ENCODE measurements at places on chromosomes 11 and 22.

- no peak for DNase-seq
These were observed 11.9 kb upstream of the WT1 start for GRCh38 chr11:32447252-32447651.

- DNase-seq: no peak
These were observed 10.9 kb downstream of the PRRG4 start for GRCh38 chr11:32840587-32840986.

- no peak for DNase-seq
These were observed 1156.9 kb downstream of the BRD1 start for GRCh38 chr22:48670731-48671130.

DNA sequence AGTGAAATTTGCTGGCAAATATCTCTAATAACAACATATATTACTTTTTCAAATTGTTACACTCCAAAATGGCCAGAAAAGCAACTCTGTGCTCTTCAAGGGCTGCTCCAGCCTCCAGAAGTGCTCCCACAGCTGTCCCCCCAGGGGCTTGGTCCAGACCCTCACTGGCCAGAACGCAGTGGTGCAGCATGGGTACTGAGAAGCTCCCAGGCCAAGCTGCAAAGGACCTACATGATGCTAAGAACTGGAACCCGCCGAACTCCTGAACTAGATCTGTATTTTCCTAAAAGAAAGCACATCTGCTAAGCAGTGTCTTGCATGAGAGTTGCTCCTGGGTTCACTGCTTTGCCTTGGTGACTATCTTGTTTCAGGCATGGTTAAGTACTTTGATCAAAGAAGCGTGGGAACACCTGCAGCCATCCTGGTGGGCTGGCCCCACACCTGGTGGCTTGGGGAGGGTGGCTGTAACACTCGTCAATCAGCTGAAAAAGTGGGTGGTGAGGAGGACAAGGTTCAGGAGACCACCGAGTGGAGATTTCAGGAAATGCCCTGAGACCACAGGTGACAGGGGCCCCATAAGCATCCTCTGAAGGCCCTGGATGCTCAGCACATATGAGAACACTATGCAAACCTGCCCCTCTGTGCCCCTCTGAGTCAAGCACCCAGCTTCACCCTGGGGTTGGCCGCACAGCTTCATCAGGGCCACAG is 72.7 kb upstream of the PITPNB start:
- DNase-seq: peak; percentile 46

DNA sequence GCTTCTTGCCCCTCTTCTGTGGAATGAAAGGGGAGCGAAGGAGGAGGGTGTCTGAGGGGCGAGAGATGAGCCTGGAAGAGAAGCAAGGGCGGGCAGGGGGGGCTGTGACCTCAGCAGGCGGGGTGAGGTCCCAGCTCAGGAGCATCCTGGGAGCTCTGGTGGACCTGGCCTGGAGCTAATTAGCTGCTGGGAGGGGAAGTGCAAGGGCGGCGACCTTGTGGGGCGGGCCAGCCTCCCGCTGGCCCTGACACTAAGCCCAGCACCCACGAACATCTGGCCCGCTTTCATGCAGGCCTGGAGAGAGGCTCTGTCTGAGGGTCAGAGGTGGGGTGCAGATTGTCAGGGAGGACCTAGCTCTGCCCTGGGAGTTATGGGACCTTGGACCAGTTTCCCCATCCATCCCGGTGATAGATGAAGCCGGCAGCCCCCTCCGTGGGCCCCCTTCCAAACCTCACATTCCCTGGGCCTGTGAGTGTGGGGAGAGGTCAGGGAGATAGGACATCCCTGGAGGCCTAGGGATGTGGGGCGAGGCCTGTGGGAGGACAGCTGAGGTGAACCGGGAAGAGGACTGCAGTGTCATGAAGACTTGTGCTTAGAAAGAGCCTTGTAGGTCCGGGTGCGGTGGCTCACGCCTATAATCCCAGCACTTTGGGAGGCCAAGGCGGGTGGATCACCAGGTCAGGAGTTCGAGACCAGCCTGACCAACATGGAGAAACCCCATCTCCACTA is 28.5 kb upstream of the CD82 start:
- DNase-seq: no peak

GRCh38 chr11:134398644-134399292 is 13.3 kb downstream of the B3GAT1 start:
- no peak for DNase-seq

- peak; percentile 84 for DNase-seq
These were observed 1.8 kb upstream of the MARK2 start for GRCh38 chr11:63837027-63837688.

GRCh38 chr11:17544181-17544622 is at the start of gene USH1C:
TSS of gene USH1C (minus strand) at chr11:17544416. CDS start at chr11:17544307, 109 bp downstream.
- peak; percentile 79 for DNase-seq

DNA sequence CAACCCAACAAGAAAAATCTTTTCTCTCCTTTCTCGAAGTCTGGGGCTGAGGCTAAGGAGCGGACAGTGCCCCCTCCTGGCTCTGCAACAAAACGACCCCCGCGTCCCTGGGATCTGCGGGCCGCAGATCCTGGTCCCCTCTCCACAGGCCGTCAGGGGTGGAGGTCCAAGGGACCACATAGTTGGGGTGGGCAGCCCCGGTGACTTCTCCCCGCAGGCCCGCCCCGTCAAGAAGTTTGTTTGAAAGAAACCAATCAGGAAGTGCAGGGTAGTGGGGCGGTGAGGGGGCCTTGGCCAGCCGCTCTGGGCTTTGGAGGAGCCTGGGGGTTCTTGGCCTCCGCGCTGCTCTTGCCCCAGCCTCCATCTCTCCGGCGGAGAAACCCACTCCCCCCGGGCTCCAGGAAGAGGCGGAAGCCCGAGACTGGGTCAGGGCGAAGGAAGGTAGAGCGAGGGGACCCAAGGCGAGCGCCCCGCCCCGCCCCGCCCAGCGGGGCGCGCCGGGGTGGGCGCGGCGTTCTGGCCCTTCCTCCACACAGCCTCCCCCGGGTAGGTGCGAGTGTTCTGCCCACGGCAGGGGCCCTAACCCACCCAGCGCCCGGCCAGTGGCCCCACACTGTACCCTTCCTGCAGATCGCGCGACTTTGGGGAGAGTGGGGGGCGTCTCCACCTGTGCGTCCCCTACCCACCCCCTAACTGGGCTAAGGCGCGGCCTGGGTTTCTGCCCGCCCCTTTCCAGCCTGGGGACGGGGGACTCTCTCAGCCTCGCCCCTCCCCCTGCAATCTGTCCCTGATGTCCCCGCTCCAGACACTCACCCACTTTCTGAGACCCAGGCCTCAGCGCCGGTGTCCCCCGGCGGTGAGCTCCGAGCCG is 1.3 kb downstream of the TP53I11 start:
- no peak for DNase-seq

DNA sequence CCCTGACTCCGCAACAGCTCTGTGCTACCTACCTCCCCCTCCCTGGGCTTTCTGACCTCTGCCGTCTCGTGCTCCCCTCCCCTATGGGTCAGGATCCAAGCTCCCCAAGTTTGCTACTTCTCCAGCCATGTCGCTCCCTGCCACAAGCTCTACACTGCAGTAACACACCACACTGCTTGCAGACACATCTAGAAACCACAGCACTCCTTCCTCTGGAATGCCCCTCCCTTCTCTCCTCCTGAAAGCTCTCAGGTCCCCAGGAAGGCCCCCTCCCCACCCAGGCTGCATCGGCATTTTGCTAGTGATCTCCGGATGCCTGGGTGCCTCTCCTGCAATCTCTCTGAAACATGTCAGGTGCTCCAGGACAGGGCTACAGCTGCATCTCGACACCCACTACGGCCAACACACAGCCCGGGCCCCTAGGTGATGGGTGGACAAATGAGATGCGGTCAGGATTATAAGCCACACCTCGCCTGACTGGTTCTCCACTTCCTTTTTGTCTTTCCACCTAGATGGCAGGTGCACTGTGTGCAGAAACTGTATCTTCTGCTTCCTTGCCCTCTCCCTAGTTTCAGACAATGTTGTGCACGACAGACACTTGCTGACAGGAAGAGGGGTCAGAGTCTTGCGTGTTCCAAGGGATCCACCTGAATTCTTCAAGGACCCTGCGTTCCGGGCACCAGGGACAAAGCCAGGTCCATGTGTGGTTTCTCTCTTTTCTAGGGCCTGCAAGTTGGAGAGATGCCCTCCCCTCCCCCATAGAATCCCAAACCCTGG is 22.9 kb downstream of the RPUSD4 start:
- no peak for DNase-seq

GRCh38 chr22:44080936-44081861 is 57.1 kb downstream of the PARVB start:
- peak; percentile 89 for DNase-seq

GRCh38 chr11:9604134-9604533 is 30.7 kb downstream of the WEE1 start:
- DNase-seq: no peak

DNA sequence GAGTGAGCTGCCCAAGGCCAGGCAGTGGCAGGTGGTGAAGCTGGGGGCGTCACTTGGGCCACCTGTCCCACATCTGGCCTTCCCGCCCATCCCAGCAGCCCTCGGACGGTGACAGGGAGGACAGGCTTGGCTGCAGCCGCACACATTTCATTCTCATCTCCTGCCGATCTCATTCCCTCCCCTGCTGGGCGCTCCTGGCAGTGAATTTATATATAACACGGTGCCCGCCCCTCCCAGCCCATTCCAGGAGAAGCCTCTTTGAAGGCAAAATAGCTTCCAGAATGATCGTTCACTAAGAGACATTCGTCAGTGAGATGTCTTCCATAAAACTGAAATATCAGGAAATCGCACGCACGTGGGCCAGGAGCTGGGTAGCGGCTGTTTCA is 861.3 kb downstream of the TBC1D22A start:
- DNase-seq: no peak

DNA sequence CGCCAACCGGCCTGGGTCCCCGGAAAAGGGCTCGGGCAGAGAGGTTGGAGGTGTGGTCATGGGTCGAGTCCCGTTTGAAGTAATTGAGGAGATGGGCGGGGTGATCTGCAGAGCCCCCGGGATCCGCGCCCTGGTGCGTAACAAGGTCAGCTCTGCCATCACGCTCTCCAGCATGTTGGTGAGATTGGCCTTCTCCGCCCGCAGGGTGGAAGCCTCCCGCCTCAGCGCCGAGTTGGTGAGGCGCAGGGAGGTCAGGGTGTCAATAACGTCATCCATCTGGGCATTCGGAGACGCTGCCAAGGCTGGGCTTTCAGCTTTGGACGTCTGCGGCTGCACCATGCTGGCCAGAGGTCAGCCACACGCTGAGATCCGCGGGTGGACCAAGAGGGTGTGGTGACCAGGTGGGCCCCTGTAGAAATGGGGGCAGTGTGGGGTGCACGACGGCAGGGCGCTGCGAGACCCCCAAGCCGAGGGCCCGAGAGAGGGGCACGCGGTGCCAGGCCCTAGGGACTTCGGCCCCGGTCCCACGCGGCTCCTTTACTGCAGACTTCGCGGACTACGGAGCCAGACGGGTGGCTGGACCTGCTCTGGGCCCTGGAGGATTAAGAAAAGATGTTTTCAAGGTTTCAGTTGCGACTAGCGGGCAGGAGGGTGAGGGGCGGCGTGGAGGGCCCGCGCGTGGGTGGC is 672 bp downstream of the RTL6 start:
- peak; percentile 56 for DNase-seq

DNA sequence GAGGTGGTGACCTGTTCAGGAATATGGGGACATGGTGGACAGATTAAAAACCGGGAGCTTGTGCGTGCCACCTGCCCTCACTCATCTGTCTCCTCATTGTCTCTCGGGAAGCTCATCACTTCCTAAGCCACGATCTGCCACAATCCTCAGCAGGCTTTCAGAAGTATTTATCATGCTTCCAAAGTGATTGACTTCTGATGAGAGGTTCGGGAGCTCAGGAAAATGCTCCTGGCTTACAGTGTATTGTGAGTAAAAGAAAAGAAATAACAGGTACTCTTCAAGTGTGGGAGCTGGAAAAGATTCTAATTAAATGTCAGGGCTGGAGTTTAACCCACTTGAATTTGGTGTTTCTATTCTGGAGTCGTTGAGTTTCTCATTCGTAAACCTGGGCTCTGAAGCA is 91.9 kb upstream of the DRD2 start:
- no peak for DNase-seq

GRCh38 chr11:57303280-57303989 is 21.3 kb downstream of the TNKS1BP1 start:
- no peak for DNase-seq

- no peak for DNase-seq
These were observed 369.6 kb upstream of the CADM1 start for GRCh38 chr11:115873813-115874212.

DNA sequence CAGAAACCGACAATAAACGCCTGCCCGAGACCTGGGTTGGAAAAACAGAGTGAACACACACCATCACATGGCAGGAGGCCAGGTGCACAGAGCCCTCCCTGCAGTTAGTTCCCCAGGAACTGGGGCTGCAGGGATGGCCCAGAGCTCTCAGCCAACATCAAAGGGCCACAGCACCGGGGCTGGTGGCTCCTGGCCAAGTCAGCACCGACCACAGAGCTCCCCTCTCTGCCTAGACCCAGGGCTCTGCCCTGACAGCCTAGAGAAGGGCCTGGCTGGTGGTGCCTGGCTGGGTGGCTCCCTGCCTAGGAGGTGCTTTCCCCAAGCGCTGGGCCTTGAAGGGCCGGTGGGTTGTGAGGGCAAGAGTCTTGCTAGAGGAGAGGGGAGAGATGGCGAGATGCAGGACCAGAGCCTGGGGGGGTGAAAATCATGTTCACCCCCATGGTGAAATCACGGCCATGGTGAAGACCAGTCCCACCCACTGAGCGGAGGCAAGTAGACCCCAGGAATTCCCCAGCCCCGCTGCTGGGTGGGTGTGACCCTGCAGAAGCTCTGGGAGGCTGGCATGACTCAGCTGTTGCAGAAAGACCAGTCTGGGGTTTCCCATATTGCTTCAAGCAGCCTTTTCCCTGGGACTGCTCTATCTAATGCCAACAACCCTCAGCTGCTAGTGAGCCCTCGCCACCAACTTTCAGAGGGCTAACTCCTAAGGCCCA is 7.2 kb upstream of the BID start:
- DNase-seq: no peak

GRCh38 chr11:78925387-78925786 is 350.7 kb upstream of the NARS2 start:
- no peak for DNase-seq

- DNase-seq: no peak
These were observed 229.5 kb downstream of the METTL15 start for GRCh38 chr11:28337701-28338100.

DNA sequence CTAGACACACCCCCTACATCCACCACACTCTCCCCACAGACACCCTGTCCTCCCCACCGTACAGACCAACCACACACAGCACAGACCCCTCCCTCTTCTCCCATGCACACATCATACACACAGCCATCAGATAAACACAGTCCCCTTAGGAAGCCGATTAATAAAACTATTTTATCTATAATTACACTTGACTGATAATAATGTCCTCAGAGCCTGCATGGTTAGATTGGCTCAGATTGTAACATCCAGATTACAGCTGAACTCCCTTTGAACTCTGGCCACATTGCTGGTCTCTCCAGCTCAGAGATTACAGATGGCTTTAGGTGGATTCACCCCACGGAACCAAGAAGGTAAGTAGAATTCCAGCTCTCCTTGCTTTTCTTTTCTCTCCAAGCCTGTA is 9.5 kb upstream of the ELF5 start:
- DNase-seq: no peak

Measured in aorta (tissue), 5 donors.